Activated T-helper 1 cell treated with anti-CD3 and anti-CD28 coated beads, Interleukin-2, amount 50 U/mL, for 16 hours (primary cell): ENCODE measurements at places on chromosomes 6 and 20.

- no peak for DNase-seq
Measured at GRCh38 chr20:34632870-34633452, 43.9 kb downstream of the PIGU start.

DNA sequence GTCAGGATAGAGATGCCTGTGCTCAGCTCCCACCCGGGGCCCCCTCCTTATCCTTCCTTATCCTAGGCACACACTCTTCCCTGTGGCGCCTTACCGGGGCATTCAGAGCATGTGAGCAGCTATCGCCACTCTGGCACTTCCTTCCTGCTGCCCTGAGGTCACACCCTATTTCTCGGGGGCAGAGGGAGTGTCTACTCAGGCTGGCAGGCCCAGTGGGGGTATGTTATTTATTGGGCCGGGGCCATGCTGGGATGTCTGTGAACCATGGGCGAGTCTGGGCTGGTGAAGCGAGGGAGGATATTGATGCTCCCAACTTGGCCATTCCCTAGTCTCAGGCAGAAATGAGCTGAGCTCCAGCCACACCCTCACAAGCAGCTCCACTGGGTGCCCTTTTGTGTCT is 3.9 kb upstream of the LY6G6D start:
- no peak for DNase-seq

- no peak for DNase-seq
Measured at GRCh38 chr6:37536491-37537190, 36.9 kb upstream of the CCDC167 start.

DNA sequence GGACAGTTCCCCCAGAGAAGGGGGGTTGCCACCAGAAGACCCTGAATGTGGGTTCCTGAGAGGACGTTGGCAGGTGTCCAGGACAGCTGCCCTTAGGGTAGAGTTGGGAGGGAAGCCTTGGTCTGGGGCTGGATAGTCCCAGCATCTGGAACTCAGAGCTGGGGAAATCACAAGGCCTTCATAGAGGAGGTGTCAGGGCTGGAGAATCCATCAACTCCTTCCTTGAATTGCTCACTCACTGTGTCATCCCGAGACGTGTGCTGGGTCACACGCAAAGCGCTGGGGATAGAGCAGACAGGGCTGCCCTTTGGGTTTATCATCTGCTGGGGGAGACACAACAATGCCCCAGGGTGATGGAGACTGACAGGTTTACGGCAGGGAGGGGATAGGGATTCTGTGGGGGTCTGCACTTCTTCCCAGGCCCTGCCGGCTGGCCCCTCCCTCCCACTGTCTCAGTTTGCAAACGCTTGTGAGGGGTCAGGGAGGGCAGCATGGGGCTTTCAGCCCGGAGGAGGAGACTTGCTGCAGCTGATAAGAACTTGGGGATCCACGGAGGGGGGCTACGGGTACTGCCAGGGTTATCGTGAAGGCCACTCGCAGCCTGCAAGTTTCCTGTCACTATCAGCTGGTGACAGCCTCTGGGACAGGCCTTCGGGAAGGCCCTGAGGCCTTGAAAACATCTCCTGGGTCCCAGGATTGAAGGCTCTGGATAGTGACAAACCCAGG is 18.6 kb downstream of the RBM38 start:
- no peak for DNase-seq

GRCh38 chr20:55544638-55545037 is 460.7 kb downstream of the CBLN4 start:
- DNase-seq = no peak

GRCh38 chr20:5987383-5987782 is 36.9 kb downstream of the MCM8 start:
- DNase-seq = no peak

DNA sequence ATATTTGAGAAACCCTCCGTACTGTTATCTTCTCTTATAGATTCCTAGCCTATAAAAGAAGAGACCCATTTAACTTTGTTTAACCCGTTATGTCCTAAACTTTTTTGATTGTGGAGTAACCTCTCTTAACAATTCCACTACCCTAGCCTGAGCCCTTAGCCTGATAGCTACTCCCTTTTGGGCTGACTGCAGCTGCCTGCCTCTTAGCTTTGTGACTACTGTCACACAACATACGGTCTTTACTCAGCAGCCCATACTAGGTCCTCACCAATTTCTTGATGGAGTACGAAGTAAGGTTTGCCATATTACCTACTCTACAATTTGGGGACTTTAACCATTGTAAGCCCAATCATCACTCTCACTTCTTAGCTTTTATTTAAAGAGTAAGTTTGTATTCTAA is 72.7 kb downstream of the QRSL1 start:
- DNase-seq = no peak

DNA sequence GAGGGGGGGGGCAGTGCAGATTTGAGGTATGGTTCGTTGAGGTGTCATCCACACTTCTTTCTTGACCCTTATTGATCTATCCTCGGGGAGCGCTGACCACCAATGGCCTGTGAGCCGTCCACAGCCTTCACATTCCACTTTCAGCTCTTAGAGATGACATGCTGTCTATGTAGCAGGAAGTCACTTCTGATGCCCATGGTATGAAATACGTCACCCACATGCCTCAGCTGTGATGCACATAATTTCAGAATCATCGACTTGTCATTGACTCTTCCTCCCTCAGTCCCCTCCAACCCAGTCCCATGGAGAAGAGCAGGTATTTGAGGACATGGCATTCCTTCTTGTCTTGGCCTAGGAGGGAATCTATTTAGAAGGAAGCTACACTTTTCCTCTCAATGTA is 4.7 kb upstream of the ADGRF5 start:
- no peak for DNase-seq

DNA sequence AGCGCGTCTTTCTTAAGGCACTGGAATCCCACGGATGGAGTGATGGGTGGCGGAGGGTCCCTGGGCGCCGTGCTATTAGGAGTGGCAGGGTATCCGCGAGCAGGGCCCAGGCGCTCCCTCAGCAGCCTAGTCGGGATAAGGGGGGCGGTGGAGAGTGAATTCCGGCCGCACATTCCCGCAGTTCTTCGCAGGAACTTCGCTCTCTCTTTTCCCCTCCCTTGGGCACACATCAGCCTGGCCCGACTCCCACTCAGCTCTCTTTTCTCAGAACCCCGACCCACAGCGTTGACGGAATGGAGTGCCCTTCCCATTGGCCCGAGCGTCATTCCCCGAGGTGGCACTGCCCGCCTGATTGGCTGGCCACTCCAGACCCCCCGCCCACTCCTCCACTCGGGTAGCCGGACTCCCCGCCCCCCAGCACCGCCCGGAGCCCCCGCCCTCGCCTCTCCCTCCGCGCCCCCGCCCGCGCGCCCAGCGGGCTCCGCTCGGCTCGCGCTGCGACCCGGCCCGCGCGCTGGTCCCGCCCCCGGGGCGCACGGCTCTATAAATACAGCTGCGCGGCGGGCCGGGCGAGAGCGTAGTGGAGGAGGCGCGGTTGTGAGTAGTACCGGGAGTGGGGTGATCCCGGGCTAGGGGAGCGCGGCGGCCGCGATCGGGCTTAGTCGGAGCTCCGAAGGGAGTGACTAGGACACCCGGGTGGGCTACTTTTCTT is at the start of gene ID4:
TSS of gene ID4 (plus strand) at position 572 of the 712 bp plus-strand sequence. CDS start 385 bp downstream, outside the sequence.
- no peak for DNase-seq

- DNase-seq = no peak
Measured at GRCh38 chr20:45049438-45049837, 51.5 kb downstream of the KCNS1 start.

DNA sequence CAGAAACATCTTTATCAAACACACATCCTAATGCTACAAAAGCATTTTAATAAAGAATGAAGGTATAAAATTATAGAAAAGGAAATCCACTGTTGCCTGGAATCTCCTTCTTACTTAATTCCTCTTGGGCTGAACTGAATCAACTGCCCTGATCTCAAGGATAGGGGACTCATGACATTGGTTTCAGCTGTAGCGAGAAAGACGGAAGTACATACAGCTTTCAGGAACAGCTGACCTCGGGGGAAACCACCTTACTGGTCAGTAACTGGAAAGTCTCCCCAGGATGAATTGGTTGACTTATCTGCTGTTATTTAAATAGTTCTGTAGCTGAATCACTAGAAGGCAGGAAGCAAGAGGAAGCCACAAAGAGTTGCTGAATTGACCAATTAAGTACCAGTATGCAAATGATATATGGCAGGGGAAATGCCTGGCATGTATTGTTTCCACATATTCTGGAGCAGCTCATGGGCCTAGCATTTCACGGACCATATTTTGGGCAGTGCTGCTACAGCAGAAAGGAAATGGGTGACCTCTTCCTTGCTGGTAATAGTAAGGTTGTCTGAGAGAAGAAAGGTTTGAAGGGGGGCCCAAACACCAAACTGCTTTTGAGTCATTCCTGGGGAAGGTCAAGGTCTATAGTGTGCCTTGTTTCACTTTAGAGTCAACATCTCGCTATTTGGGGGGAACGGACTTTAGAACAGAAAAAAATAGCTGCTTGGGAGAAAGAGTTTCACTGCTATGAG is 43.7 kb upstream of the MAP7 start:
- no peak for DNase-seq

GRCh38 chr20:29874476-29875202 is 1382.8 kb upstream of the DEFB115 start:
- DNase-seq = no peak

DNA sequence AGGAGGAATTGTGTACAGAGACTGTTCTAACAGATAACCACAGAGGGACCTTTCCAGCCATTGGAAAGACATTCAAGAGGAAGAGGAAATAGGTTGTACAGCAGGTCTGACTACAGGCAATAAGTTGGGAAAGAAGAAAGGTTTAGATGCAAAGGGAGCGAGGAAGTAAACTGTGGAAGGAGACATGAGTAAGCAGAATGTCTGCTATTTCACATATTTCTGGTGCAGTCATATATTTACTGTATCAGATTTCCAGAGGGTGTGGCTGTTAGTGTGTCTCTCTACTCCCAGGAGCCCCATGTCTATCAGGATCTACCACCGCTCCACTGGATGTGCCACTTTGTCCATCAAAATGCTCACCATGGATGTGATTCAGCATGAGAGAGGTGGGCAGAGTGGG is 25.9 kb downstream of the MRS2 start:
- no peak for DNase-seq

- no peak for DNase-seq
Measured at GRCh38 chr20:41861772-41862422, 243.7 kb upstream of the CHD6 start.

DNA sequence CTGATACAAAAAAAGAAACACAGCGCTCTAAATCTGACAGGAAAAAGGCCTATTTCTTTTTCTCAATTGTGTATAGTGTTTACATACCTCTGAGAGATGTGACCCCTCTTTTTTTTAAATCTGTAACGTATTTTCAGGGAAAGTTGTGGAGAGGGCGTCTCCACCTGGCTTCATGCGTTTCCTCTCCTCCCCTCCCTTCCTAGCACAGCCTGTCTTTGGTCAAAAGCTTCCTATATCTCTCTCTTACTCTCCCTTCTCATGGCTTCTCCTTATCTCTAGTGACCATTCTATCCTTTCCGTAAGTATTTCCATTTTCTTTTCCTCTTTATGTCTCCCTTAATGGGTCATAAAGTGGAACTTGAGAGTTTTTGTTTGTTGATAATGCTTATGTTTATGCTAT is 458.9 kb downstream of the HACE1 start:
- no peak for DNase-seq

- no peak for DNase-seq
Measured at GRCh38 chr20:16260911-16261310, 312.3 kb downstream of the KIF16B start.

GRCh38 chr20:39188266-39188765 is 226.2 kb downstream of the DHX35 start:
- no peak for DNase-seq

- DNase-seq = no peak
Measured at GRCh38 chr6:42441697-42442081, 10.0 kb downstream of the TRERF1 start.

DNA sequence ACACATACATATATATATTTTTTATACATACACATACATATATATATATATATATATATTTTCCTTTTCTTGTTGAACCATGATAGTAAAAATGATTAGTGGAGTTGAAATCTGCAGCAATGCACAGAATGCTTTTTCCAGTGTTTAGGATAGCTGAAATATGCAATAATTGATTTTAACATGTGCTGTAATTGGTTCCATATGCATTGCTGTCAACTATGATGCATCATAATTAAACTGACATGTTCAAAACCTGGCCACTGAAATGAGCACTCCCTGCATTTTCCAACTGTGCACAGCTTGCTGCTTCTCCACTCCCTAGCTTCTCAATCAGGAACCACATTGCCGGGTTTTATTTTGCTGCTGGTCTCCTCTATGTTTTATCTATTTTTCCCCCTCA is 358.3 kb downstream of the PAX1 start:
- DNase-seq = no peak

DNA sequence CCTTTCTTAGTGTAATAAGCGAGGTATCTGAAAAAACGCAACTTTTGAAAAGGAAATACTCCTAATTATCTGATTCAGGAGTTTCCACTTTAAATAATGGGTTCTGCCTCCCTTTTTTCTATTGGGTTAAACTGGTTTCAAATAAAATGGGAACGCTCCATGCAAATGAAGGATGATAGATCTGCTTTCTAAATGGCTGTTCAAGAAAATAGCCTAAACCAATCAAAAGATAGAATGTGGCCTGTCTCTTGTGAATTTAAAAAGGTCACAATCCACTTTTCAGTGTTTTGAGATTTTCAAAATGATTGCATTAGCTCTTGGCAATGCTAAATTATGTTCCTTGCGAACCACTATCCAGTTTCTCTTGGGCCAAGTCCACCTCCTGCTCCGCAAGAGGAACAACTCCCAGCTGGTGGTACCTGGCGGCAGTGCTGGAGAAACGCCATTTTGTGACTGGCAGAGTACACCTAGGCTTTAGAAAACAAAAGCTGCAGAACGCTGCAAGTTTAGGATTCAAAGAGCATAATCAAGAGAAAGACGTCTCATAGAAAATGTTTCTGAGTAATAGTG is 56.7 kb downstream of the TRIM38 start:
- DNase-seq = no peak

- DNase-seq = no peak
Measured at GRCh38 chr6:42225419-42225818, 7.8 kb upstream of the MRPS10 start.

DNA sequence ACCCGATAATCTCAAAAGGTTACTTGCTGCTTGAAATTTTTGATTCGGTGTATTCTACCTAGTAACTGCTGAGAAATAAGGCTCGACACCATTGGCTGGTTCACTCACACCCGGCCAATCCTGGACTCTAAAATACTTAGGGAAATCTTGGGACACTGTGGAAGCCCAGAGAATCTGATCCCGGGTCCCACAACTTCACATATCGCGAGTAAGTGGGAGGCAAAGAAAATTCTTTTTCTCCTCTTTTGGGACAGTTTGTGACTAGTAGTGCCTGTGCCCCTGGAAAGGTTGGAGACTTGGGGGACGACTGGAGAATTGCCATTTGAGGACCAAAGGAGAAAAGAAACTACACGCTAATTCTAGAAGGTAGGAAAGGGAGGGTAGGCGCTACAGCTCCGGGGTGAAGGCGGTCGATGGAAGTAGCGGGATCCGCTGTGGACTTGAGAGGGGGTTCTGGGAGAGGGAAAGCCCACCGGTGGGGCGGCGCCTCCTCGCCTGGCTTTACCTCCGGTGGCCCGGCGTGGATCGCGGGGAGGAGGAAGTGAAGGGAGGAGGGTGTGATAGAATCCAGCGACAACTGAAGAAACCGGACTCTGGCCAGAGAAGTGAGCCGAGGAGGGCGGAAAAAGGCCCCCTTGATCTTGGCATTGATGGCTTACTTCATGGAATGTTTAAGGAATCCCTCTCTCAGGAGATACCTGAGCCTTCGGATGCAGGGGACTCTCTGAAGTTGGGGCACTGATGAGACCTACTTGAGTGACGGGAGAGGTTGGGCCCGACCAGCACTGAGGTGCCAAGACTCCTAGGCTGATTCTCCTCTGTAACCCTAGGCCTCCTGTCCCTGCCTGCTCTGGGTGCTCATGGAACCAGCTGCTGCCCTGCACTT is 18.8 kb upstream of the BTN3A3 start:
- DNase-seq = peak; percentile 26
